Renal cortex interstitium (tissue), 15 donors: ENCODE measurements at places on chromosomes 7 and 10. TPM values are rescaled to one million over a fixed set of nuclear protein-coding genes. Genes with fewer than 3 reads are reported as not detected.

- DNase-seq = no peak
Measured at GRCh38 chr7:30157204-30157603, 22.4 kb downstream of the MTURN start.

DNA sequence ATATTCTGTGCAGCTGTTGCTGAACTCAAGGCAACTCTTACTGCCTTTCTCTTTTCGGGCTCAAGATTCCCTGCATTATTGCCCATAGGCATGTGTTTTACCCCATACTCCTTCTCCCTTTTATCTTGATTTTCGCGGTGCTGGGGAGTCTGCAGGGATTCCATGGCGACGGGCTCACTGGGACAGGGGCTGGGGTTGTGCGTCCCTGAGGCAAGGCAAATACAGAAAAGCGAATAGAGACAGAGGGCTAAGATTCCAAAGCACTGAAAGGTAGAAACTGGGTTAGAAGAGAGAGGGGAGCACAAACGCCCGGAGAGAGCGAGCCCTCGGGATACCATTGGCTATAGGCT is 519 bp upstream of the RPP38 start:
- no peak for DNase-seq

DNA sequence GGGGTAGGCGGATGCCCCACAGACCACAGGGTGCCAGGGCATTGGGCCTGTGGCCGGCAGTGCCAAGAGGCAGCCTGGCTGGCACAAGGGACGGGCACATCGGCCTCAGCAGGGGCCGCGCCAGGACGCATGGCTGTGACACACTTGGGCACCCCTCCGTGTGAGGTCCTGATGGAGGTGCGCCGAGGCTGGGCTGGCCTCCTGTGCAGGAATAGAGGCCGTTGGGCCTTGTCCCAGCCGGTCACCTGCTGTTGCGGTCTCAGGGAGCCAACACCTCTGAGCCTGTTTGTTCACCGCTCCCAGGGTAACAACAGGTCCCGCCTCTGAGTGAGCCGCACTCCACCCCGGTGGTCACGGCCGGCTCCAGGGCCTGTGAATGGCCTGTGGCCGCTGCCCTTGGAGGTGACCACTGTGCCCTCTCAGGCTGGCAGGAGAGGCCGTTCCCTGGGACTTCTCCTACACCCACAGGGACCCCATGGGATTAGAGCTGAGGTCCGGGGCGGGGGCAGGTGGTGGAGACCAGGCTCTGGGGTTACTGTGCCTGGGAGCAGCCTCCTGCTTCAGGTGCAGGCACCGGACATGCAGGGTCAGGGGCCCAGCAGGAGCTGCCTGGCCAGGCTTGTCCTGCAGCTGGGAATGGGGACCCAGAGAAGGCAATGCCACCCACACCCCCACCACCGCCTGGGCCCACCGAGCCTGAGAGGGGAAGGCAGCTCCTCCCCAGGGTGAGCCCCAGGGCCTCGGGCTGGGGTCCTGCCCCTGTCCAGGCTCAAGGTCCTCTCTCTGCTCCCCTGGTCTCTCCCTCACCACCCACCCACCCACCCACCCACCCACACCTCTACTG is 12.0 kb downstream of the PWWP2B start:
- DNase-seq = no peak

DNA sequence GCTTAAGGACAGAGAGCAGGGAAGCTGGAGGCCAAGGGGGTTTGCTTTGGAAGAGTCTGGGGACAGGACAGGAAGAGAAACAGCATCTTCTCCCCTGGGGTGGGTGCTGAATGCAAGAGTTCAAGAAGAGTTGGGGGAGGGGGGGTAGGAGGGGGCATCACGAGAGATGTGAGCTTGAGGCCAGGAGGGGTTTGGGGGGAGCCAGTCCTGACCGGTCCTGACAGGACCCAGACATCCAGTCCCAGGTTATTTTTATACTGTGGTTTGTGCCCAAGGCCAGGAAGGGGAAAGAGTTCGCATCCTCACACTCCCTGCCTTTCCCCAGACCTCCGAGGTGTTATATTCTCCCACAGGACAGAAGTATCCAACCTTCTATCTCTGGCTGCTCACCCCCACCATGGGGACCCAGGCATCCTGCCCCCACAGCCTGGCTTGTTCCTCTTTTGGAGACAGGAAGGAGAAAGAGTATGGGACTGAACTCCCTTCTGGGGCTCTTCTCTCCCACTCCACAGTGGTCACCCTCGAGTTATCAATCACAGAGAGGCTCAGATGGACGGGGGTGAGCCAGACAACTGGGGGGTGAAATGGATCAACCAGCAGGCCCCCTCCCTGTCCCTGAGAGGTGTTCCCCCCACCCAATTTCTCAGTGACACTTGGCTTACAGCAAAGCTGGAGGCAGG is 2.8 kb downstream of the TSC22D4 start:
- DNase-seq = no peak

DNA sequence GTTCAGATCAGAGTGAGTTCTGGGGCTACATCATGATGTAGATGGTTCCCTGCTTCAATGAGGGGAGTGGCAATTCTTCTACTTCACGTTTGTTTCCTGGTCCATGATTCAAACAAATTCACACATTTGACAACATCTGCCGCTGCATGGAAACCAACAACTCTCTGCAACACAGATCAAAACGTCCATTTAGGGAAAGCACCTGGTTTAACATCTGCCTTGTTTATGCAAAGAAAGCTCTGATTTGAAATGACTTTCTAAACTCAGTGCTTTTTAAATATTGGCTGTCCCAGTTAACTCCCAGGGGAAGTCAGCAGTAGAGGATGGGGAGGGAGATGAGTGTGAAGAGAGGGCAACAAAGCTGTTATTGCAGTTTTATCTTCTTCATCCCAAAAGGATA is 93.8 kb downstream of the GAD2 start:
- no peak for DNase-seq

DNA sequence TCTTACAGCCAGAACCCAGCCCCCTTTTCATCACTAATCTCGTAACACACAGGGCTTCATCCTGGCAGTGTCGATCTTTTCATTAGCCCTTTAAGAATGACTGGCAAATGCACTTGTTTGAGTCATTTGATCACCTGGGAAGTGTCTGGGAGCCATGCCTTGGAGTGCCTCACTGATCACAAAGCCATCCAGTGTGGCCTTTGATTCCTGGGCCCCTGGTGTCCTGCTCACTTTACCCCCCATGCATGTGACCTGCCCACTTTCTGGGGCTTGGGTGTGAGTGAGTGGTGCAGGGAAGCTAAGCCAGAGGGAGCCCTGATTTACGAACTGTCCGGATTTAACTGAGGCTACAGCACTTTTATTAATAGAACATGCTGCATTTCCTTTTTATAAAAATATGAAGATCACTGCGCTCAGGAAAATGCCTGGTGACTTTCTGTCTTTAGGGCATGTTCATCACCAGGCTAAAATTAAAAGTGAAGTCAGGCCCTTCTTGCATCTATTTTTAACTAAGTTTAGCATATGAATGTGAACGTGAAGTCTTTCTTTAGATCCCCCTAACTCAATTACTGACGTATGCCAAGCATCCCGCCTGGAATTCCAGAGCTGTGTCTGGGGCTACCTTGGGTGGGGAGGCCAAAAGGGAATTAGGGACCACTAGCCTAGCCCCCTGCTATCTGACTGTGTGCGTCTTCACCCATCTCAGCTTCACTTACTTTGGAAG is 23.6 kb downstream of the RBM20 start:
- no peak for DNase-seq

GRCh38 chr10:91219371-91220193 is 881 bp upstream of the PCGF5 start:
- no peak for DNase-seq

- DNase-seq = no peak
Measured at GRCh38 chr10:3549118-3549517, 235.9 kb downstream of the KLF6 start.

Gene CHST12
- 7.7 TPM for polyA plus RNA-seq

Gene ARHGEF35
- polyA plus RNA-seq = 21.8 TPM

Gene HSPB1
- 218 TPM for polyA plus RNA-seq

Gene SHOC2
- polyA plus RNA-seq = 40.7 TPM
